HepG2 (cell line): ENCODE measurements at places on chromosomes 1 and 21.

DNA sequence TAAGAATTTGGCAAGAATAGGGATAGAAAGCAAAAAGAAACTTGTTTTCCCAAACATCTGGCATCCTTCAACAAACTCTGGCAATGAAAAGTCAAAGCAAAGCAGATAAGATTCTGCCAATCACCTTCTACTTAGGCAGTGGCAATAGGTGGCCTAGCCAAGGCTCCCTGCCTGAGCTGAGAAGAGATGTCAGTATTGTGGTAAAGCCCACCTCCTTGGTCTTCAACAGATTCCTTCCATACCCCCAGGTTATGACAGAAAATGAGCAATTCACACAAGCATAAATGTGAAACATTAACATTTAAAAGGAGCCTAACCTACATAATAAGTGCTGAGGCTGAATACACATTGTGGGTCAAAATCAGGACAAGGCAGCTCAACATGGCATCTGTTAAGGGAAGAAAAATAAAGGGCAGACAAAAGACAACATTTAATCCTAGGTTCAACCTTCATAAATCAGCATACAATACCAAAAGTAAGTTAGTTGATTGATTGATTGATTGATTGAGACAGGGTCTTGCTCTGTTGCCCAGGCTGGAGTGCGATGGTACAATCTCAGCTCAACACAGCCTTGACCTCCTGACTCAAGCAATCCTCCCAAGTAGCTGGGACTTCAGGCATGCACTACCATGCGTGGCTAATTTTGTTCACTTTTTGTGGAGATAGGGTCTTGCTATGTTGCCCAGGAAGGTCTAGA, 123.1 kb downstream of the AKT3 start:
- DNase-seq: no peak

GRCh38 chr1:152667648-152668047, 4.5 kb downstream of the LCE2D start:
- no peak for DNase-seq

DNA sequence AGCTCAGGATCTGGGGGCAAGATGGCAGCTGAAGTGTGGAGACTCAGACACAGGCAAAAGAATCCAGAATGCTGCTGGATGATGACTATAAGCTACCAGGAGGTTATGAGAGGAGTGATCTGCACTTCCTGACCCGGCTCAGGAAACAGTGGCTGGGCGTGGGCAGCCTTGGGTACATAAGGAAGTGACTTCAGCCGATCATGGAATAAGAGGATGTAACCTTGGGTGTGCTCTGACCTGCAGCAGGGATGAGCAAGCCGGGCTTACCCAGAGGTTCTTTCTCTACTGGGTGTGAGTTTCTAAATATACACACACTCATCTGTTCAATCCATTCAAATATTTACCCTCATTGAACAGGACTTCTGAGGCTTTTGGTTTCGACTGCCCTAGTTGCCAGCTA, 62.7 kb downstream of the CD34 start:
- peak; percentile 76 for DNase-seq

GRCh38 chr1:195939844-195940243, 668.4 kb downstream of the KCNT2 start:
- DNase-seq: no peak

DNA sequence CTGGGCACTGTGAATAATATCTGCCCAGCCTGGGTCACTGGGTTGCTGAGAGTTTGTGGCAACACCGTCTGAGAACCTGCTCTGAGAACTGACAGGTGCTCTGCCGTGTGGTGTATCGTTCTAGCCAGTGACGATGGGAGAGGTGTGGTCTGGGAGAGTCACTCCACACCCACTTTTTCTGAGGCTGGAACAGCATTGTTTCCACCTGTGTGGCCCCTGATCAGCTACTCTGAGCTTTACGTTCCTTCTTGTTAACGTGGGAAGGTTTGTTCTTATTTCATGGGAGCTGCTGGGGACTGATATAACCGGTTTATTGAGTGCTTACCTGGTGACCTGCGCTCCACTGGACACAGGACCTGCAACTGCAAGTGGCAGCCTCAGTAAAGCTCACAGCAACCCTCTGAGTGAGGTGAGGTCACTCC, 34.8 kb upstream of the TENT5C start:
- DNase-seq: no peak

DNA sequence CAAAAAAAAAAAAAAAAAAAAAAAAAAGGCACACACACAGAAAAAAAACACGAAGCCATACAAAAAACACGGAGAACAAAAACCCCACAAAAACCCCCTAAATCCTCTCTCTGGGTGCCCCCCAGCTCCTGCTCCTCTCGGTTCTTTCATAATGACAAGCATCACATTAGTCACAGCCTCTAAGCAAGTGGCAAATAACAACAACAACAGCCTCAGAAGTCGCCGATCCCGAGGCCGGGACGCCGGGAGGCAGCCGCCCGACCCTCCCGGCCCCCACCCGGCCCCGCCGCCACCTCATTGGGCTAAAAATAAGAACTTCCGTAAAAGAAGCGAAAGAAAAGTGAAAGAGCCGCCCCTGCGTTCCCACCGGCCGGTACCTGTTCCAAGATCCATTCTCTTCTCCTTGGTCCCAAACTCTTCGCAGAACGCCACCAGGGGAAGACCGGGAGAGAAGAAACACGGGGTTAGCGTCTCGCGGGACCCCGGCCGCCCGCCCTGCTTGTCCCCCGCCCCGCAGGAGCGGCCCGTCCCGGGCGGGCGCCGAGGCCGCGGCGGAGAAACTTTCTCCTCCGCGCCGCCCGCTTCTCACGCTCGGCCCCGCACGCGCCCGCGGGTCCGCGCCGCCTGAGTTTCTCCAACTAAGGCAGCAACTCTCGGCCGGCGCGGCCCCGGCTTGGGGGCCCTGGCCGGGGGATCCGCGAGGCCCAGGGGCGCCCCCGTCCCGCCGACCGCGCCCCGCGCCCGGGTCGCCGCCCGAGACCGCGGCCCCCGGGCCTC, 102.8 kb downstream of the CASZ1 start:
- DNase-seq: no peak

DNA sequence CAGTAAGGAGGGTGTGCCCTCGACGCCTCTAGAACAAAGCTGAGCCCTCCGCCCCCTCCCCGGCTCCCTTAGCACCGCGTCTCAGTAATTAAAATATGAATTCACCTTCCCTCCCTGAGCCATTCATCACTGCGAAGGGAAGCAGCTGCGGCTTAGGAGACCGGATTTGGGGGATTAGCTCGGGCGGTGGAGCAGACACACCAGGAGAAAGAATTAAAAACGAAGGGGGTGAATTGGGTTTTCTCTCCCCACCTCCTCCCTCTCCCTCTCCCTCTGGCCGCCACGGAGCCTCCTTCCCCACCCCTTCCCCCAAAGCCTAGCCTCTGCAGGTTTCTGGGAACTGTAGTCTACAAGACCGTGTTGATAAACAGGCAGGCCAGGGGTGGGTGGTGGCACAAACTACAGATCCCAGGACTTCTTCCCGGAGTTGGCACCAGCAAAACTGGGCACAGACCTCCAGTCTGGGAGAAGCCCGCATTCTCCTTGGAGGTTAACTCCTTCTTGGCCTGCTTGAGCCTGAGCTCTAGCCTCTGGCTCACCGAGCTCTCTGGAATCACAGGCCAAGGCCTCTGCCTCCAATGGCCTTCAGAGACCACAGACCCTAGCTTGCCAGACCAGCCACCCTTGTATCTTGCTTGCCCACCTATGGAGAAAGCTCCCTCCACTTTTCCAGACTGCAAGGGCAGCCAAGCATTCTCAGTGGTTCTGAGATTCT, 10.8 kb downstream of the BLACAT1 start:
- no peak for DNase-seq

- no peak for DNase-seq
Measured at GRCh38 chr1:225201447-225201846, 226.4 kb downstream of the LBR start.

DNA sequence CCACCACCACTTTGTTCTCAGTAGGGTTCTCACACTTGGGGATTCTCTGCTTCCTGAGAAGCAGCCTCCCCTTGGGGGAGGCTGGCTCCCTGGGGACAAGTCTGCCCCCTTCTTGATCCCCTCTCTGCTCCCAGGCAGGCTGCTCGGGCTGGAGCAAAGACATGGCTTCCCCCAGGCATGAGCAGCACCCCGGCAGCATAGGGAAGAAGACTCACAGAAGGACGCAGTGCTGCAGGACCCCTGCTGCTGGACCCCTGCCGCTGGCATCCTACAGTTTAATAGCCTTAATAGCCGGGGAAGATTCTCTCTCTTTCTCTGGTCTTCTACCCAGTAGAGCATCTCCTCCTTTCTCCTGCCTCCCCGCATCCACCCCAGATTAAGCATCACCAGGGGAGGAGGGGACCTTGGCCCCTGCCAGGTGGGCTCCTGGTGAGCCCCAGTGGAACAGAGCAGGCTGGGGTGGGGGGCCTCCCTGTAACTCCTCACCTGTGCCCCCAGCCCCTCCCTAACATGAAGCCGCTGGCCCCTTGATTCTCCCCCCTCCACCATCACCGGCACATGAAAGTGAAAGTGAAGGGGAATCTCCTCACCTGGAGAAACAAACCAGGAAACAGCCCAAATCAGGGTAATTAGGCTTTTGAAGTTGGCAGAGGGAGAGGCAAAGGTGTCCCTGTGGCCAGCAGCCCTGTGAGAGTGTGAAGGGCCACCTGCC, 2.5 kb downstream of the WNT3A start:
- no peak for DNase-seq

DNA sequence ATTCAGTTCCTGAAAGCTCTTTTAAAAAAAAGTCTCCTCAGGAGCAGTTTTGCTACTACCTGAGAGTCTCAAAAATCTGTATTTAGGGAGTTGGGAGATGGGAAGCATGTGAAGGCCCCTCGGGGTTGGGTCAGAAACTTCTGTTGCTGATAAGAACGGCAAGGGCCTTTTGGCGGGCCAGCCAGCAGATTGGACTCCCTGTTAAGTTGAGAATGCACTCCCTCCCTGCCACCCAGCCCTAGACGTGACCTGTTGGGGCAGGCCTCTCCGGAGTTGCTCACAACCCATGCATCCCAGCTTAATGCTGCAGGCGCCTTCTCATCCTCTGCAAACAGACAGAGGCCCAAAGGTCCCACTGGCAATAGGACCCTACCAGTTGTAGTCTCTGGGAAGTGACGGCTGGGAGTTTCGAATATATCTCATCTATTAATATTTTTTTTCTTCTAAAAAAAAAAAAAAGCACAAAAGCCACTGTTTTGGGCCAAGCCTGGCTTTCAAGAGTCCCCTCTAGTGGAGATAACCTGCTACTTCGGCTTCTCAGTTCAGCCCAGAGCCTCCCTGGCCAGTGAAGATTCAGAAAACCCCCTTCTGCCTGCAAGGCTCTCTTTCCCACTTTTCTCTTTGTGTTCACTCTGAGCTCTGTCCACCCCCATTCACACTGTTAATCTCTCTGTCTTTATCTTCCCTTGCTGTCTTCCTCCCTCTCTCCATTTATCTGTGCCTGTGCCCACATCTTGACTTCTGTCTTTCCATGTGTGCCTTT, 5.3 kb downstream of the PLXNA2 start:
- DNase-seq: no peak

GRCh38 chr1:241356187-241356518, 852 bp downstream of the RGS7 start:
- DNase-seq: no peak

DNA sequence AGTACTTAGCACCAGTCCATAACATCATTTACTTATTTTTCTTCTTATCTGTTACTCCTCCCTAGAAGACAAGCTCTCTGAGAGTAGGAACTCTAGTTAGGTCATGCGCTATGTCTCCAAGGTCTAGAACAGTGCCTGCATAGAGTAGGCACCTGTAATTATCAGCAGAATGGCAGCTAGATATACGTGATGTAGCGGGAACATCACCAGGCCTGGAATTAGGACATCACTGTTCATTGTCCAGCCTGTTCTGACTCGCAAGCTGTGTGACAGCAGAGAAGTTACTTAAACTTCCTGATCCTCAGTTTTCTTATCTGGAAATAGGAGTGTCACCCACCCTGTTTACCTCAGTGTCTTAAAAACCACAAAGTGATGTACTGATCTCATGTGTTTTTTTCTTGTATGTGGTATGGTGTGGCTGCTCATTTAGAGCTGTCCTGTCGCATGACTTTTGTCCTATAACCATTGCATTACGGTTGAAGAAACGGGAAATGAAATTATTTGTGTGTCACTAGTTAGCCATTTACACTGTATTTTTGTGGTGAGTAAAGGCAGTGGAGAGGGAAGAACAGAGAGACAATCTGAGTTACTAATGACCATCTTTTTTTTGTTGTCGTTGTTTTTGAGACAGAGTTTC, 37.1 kb upstream of the EXO1 start:
- no peak for DNase-seq

DNA sequence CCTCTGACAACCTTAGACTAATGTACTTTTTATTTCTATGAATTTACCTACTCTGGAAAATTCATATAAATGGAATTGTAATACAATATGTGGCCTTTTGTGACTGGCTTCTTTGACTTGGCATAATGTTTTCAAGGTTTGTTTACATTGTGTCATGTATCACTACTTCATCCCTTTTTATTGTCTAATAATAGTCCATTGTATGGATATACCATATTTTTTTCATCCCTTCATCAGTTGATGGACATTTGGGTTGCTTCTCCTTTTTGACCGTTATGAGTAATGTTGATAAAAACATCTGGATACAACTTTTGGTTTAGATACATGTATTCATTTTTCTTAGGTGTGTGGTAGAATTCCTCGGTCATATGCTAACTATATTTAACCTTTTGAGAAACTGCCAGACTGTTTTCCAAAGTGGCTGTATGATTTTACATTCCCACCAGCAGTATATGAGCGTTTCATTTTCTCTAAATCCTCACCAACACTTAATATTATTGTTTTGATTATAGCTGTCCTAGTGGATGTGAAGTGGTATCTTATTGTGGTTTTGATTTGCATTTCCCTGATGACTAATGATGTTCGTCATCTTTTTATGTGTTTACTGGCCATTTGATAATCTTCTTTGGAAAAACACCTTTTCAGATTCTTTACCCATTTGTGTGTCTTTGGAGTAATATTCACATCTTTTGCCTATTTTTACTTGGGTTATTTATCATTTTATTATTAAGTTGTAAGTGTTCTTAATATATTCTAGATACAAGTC, 3.5 kb downstream of the RO60 start:
- no peak for DNase-seq

DNA sequence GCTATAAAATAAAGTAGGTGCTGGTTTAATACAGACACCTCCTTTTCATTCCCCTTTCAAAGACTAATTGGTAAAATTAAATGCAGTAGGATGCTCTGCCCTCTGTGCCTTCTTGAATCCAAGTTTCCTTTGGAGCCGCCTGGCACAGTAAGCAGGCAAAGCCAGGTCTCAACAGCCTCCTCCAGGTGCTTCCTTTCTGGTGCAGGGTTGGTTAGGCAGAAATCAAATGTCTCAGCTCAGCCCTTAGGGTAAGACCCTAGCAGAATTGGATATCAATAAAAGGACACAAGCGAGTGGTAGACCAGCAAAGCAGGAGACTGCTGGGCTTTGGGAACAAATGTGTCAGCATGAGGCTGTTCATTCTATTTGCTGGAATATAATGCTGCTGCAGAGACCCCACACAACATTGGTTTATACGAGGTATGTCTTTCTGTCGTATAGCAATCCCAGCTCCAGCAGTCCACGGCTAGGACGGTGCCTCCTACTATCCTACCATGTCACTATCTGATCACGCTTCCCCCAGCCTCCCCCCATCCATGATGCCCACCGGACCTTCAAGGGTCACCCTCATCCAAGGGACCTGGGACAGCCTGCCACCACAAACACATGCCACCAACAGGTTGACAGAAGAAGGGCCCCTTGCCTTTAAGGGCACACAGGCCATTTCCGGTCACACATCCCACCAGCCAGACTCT, 58.4 kb downstream of the CAPN2 start:
- DNase-seq: no peak

- peak; percentile 22 for DNase-seq
Measured at GRCh38 chr1:92961896-92962752, 862 bp upstream of the DIPK1A start.

GRCh38 chr21:27674041-27674615, 707.2 kb upstream of the ADAMTS5 start:
- DNase-seq: no peak
